Panc1 (cell line): ENCODE measurements at places on chromosomes 3 and 15. TPM values are rescaled to one million over a fixed set of nuclear protein-coding genes. Genes with fewer than 3 reads are reported as not detected.

DNA sequence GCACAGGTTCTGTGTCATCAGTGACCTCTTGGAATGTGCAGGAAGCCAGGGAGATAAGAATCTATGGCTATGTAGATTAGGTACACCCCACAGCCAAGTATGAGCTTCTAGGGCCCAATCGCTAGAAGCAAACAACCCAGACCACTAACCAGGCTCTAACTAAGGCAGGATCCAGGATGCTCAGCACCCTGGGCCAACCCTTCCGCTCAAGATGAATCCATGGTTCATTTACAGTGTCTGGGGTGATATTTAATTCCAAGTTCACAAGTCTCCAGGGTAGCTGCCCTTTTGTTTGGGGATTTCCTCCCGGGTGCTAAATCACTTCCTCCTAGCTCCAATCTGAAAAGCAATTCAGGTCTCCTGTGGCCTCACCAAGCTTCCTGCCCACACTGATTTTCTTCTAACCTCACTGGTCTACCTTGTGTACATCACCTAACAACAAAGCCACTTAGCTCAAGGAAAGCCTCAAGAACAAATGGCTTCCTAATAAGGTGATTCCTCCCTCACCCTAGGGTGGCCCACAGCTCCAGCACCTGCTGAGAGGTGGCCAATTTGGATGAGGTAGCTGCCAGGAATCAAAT, 2.4 kb downstream of the EHD4 start:
- DNase-seq, result no peak

The CXCR6 gene
- total RNA-seq, result not detected

DNA sequence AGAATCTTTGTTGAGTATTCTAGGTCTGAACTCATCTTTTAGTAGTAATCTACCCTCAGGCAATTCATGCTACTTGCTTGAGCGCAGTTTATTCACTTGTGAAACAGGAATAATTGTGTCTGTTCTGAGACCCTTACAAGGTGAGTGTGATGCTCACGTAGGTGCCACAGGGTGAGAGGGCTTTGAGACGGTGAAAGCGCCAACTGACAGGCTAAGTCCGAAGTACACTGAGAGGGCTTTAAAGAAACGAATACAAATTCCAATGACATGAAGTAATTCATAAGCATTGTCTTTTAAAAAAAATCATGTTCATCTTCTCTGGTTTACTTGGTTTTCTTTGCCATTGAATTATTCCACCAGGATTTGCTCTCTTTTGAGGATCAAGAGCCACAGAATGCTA, 393.7 kb upstream of the RGMA start:
- DNase-seq, result no peak

GRCh38 chr15:100572362-100572983, 29.5 kb downstream of the LINS1 start:
- DNase-seq, result no peak

DNA sequence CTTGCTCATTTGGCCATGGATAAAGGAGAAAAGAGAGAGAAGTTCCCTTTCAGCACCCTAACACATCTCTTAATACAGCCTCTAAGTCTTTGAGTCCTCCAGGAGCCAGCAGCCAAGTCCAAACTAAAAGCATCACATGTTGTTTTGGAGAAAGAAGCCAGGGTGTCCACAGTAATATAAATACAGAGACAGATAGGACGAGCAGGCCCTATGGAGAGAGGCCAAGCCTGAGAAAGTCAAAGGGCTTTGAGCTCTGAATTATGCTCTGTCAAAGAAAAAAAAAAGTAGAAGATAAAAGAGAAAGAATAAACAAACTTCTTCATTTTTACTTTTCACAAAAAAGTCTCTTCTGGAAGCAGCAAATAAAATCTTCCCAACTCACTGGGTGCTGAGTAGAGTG, 92.4 kb upstream of the THBS1 start:
- no peak for DNase-seq

The NR2F2 gene
- 53.7 TPM for total RNA-seq

- no peak for DNase-seq
These were observed 986 bp downstream of the KPNA4 start for GRCh38 chr3:160564258-160564911.

- DNase-seq, result peak; percentile 67
These were observed 41.4 kb downstream of the CTDSPL2 start for GRCh38 chr15:44468709-44469385.

The FOXP1 gene
- total RNA-seq, result 2.9 TPM

- DNase-seq, result no peak
These were observed 98.7 kb downstream of the BBX start for GRCh38 chr3:107621465-107621864.

- DNase-seq, result no peak
These were observed 102.8 kb downstream of the KCNH8 start for GRCh38 chr3:19250959-19251610.

DNA sequence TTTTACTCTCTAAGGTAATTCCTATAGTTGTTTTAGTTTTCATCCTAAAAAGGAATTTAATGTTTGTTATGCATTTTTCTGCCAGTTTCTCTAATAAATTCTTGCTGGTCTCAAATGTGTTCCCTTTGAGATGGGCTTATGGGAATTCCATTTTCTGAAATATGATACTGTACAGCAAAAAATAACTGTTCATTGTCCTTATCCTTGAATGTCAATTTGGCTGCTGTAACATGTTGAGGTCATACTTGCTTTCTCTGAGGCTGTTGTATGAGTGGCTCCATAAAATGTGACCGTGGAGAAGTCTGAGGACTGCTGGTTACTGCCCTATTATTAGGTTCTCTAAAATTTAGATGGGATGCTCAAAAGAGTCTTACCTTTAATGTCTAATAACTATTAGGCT, 266.5 kb downstream of the ADAMTS17 start:
- DNase-seq, result no peak

The SENP8 gene
- 2.9 TPM for total RNA-seq

- DNase-seq, result no peak
These were observed 519.8 kb upstream of the MDFIC2 start for GRCh38 chr3:70832089-70832833.

GRCh38 chr15:98150536-98150935, 190.0 kb downstream of the ARRDC4 start:
- DNase-seq, result no peak

The MYL3 gene
- not detected for total RNA-seq

The PLSCR5 gene
- total RNA-seq, result not detected

The NTRK3 gene
- not detected for total RNA-seq

The SEMA5B gene
- 1.2 TPM for total RNA-seq

The NAALADL2 gene
- total RNA-seq, result 2.7 TPM

- DNase-seq, result no peak
These were observed 45.0 kb downstream of the BCL2L10 start for GRCh38 chr15:52067545-52067926.

The RHCG gene
- 3.0 TPM for total RNA-seq

GRCh38 chr3:49618412-49618811, 55.7 kb upstream of the APEH start:
- no peak for DNase-seq

GRCh38 chr3:188323067-188323842, 169.3 kb downstream of the LPP start:
- DNase-seq, result no peak

- DNase-seq, result peak; percentile 35
These were observed 59.7 kb upstream of the KBTBD8 start for GRCh38 chr3:66938338-66938963.

The KCNAB1 gene
- not detected for total RNA-seq

- no peak for DNase-seq
These were observed 210.0 kb downstream of the MAGI1 start for GRCh38 chr3:65828706-65829105.

DNA sequence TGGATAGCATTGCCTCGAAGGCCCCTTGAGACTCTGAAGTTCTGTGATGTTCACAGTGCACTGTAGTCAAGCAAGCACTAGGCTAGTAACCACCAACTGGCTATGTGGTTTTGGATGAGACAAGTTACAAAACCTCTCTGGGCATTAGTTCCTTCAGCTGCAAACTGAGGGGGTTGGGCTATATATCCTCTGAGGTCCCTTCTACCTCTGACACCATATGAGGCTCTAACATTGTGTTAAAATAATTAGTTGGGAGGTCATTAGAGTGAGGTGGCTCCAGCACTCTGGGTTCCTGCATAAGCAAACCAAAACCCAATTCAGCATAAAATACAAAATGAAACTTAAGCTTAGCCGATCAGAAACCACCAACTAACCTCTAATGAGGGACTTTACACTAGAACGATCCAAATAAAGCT, 209.5 kb upstream of the LRRN1 start:
- no peak for DNase-seq

- no peak for DNase-seq
These were observed 3.0 kb downstream of the SKIL start for GRCh38 chr3:170360466-170360865.

- no peak for DNase-seq
These were observed 24.9 kb upstream of the PLXNA1 start for GRCh38 chr3:126957776-126958637.

DNA sequence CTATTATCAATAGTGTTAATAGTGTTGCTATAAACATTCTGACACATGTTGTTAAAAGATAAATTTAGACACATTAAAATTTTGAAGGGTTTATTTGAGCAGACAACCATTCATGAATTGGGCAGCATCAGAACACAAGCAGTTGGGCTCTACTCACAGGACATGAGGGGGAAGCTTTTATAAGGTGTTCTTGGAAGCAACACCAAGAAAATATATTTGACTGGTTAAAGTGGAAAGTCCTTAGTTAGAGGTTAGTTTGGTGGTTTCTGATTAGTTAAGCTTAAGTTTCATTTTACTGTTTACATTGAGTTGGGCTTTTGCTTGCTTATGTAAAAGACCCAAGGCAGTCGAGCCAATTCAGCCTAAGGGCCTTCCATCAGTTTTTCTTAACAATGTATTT, 220.7 kb downstream of the CD47 start:
- no peak for DNase-seq
